ENCODE measurements at places on chromosomes 2 and 18.

- DNase-seq: no peak
Observed at GRCh38 chr2:124369181-124369580, 344.1 kb downstream of the CNTNAP5 start.

GRCh38 chr2:214311931-214312749, 98.7 kb upstream of the VWC2L start:
- DNase-seq: no peak

GRCh38 chr2:128552806-128553551, 234.3 kb upstream of the HS6ST1 start:
- no peak for DNase-seq

DNA sequence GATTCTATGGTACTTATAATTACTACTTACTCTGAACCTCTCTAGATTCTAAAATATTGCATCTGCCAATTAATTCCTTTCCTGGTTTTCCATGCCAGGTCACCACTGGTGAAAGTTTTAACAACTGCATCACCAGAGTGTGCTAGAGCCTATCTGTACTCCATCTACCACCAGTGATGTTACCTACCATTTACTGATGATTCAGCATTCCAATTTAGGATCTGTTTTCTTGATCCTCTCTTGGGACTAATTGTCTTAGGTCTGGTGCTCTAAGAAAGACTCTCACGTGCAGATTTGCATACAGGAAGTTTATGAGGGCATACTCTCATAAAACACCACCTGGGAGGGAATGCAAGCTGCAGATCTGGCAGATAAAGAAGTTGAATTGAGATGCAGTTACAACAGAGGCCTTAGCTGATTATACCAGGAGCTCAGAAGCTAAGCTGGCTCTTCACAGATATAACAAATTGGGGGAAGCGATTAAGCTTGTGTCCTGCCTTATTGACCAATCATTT, 347.6 kb upstream of the VRK2 start:
- no peak for DNase-seq

DNA sequence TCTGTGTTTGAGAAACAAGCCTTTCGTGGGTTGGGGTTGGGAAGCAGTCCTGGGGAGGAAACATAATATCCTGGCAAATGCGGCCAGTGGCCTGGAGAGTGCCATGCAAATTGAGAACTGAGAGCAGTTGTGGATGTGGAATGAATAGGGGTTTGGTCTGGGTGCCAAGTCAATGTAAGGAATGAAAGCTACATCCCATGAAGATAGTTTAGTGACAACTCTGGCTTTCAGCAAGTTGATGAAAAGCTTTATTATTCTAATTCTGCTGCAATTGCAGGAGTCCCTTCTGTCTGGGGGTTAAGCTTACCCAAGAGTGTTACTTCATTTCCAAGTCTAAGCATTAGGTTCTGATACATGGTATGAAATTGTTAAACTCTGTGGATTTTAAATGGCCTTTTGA, 771.6 kb downstream of the DPP10 start:
- peak; percentile 7 for DNase-seq

DNA sequence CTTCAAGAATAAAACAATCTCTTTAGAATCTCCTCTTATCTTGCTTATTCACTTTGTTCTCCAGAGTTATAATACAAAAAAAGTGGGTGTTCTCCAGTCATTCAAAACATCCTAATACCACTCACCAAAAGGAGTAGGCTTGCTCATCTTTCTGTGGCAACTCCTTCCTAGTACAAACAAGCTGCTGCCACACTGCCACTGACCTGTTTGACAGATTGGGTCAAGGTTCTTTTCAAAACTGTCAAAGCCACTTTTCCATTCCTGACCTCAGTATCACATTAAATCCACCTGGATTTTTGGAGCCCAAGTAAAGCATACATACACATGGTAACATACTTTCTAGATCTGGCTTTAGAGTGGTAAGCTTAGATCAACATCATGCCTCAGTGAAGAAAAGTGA, 59.8 kb downstream of the SLC25A12 start:
- no peak for DNase-seq
